Activated CD8-positive, alpha-beta memory T cell treated with anti-CD3 and anti-CD28 coated beads for 48 hours (primary cell): ENCODE measurements at places on chromosomes 11 and 22.

- DNase-seq = no peak
These were observed 59.8 kb upstream of the SEPTIN5 start for GRCh38 chr22:19654338-19654987.

DNA sequence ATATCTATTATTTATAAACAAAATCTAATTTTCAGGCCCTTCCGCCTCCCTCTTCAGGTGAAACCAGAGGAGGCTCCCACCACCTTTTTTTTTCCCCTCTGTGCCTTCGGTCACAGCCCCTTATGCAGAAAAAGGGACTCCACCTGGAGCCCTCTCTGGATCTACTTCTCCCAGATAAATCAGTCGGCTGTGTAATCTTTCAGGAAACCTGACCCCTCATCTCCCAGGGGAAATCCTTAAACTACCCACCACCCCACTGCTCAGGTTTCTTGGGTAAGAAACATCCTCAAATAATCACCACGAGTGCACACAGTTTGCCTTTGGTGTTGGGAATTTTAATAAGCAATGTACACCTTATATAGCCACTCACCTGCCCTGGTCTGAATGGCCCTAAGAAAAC, 104.2 kb downstream of the NAV2 start:
- no peak for DNase-seq

- no peak for DNase-seq
These were observed 201.6 kb upstream of the NAV2 start for GRCh38 chr11:19511066-19511412.

DNA sequence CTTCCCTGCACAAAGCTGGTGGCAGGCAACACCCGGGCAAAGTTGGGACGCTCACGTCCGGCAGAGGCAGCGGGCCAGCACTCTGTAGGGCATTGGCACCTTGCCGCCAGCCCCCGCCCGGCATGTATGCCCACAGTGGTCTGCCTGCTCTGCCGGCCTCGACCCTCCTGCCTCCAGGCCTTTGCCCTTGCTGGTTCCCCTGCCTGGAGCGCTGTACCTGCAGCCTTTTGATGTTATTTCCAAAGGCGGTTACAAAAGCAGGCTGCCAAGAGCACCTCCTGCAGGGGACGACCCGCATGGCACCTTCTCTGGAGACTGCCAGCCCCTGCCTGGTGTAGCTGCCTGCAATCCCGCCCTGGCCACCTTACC, 56.5 kb upstream of the SHISAL1 start:
- DNase-seq = no peak

GRCh38 chr11:57644748-57645688, 4.7 kb downstream of the YPEL4 start:
- peak; percentile 71 for DNase-seq

- no peak for DNase-seq
These were observed 146.1 kb downstream of the APIP start for GRCh38 chr11:34770111-34770510.

DNA sequence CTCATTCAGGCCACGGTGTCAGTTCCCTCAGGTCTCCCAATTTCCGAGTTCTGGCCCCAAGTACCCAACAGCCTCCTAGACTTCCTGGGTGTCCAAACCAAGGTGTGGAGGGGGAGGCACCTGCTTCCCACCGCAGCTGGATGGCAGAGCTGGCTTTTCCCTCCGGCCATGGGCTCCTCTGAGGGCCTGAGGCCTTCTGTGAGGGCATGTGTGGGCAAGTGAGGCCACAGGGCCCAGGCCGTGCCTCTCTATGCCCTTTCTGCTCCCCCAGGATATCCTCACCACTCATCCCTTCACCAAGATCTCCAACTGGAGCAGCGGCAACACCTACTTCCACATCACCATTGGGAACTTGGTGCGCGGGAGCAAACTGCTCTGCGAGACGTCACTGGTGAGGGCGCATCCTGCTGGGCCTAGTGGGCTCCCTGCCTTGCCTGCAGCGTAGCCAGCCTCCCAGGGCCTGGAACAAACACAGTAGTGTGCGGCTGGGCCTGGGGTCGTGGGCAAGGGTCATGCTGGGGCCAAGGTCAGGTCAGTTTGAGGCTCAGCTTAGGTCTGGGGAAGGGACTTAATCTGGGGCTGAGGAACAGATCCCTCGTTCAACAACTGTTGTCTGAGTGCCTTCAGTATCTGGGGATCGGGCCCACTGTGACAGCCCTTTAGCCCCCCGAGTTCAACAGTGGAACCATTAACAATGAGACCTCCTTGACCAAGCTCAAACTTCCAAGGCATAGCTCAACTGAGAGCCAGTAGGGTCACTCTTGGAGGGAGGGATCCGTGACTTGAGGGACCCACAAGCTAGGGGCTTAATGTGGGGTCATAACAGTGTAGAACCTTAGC, 85.8 kb downstream of the MYO7A start:
- DNase-seq = no peak

DNA sequence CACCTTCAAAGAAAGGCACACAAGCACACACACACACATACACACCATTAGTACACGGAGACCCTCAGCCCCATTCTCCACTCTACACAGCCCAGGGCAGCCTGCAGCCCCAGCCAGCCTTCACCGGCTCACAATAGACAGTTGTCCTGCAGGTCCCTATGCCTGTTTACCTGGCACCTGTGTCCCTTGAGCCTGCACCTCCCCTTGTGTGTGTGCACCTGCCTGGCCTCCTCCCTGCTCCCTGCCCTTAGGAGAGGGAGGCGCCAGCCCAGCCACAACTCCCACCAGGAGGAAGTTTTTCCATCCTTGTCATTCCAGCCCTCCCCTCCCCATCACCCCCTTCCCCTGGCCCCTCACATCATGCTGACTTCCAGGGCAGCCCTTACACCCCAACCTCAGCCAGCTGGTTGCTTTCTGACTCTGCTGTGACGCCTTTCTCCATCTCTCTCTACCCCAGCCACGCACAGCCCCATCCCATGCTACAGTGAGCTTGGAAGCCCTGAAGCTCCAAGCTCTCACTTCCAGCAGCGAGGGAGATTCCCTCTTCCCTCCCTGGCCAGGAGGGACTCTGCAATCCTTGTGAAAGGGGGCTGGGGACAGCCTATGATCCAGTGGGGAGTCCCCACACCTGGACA, 4.4 kb downstream of the AHNAK start:
- DNase-seq = no peak

DNA sequence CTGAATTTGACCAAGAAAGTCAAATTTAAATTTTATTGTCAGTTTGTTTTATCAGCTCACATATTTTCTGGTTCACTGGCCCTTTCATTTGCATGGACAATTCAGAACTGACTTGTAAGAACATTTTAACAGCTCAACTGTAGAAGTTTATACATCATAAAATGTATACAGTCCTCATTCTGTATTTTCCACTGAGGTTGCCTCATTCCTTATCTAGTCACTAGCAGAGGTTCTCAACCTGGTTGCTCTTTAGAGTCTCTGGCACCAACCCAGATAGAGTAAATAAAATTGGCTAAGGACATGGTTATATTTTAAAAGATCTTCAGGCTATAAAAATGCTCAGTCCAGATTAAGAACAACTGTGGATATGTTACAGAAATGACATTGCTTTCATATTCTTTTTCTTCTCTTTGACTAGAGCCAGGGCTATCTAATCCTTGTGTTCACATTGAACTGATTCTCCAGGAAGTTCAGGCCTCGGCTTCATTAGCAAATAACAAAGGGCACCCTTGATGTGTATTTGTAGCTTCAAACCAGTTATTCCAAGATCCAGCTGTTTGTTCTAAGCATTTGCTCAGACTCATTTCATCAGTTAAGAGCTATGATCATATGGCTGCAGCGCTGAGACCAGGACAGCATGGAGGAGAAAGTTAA, 782.5 kb downstream of the ETS1 start:
- no peak for DNase-seq

DNA sequence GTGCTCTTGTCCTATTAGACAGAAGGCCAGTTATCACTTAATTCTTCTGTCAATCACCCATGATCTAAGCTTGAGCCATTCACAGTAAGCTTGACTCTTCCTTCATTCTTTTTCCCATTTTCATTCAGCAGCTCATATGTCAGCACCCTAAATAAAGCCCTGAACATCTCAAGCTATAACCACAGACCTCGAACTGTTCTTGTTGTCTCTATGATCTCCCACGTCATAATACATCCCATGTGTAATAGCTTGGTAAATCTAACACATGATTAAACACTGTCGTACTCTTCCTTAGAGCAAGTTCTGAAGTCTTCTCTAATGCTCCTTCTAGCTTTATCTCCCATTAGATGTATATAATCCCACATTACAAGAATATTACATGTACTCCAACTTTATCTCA, 14.4 kb downstream of the MUC15 start:
- DNase-seq = no peak

DNA sequence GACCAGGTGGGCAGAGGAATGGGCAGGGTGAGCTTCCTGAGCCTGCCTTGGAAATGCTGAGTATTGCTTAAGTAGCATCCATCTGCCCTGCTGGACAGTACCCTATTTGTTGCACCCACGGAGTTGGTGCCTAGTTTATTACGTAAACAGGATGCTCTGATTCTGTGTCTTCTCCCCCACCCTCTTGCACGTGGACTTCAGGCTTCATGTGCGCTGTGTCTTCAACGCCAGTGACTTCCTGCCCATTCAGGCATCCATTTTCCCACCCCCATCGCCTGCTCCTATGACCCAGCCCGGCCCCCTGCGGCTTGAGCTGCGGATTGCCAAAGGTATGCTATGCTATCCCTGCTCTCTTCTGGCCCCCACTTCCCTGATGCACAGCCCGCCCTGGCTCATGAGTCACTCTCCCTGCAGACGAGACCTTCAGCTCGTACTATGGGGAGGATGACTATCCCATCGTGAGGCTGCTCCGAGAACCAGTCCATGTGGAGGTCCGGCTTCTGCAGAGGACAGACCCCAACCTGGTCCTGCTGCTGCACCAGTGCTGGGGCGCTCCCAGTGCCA, 5.7 kb downstream of the ZP1 start:
- DNase-seq = no peak

- DNase-seq = no peak
These were observed 4.8 kb downstream of the SDF2L1 start for GRCh38 chr22:21646608-21647590.

GRCh38 chr22:26553056-26553752, 36.7 kb downstream of the TPST2 start:
- no peak for DNase-seq

DNA sequence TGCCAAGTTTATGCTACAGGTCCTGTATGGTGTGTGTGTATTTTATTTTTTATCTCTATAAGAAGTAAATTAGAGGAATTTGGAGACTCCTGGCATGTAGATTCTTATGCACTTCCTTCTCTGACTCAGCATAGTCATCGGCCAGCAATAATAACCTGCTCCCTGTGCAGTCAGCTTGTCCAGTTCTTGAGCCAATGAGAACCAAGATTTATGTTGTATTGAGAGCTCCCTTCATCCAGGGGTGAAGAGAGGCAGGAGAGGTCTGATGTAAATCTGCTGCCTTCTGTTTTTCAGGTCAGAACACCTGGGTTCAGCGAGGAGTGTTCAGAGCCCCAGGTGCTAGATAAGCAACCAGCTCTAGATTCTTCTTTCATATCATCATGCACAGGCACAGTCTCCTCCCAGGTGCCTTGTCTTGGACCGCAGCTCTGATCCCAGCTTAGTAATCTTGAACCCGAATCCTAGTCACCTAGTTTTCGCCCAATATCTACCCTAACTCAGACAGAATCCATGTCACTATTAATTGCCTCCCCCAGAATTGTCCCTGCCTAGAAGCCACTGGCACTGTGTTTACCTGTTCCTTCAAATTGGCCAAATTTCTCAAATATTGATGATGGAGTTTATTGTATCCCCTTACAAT, 328.2 kb upstream of the NCAM1 start:
- no peak for DNase-seq

GRCh38 chr11:1827931-1828330, 6.9 kb upstream of the SYT8 start:
- DNase-seq = no peak

- no peak for DNase-seq
These were observed 28.5 kb downstream of the RSPH14 start for GRCh38 chr22:23113067-23113846.

DNA sequence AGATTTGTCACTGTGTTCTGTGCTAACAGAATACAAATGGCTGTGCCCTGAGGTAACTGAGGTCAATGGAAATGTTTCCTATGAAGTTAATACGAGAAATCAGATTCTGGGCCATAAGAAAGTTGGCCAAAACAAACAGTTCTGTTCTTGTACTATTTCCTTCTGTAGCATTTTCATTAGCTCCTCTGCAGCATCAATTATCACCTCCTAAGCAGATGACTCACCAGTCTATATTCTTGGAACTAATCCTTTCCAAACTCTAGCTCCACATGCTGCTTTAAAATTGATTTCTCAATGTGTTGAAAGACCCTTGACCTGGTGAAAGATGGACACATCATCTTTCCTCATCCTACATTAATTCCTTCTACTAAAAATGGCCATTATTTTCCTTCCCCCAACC, 736.0 kb downstream of the NELL1 start:
- DNase-seq = no peak
